ENCODE measurements at places on chromosomes 6 and 20.

DNA sequence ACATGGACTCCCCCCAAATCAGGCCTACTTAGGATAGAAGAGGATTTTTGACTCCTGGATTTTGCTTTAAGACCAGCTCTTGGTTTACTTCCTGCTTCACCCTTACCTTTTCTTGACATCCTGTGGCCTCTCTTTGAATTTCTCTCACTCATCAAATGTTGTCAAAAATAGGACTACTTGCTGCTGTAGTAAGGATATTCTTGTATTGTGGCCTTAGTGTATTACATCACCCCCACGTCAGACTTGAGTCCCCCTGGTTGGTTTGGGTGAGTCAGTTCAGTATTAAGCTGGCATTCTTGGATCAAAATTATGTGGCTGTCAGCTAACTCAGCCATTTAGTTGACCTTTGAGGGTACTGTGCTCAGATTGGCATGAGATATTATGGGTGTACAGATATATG is 1.1 kb downstream of the TPX2 start:
- no peak for DNase-seq

GRCh38 chr6:159535656-159536350 is 157.2 kb downstream of the SOD2 start:
- no peak for DNase-seq

DNA sequence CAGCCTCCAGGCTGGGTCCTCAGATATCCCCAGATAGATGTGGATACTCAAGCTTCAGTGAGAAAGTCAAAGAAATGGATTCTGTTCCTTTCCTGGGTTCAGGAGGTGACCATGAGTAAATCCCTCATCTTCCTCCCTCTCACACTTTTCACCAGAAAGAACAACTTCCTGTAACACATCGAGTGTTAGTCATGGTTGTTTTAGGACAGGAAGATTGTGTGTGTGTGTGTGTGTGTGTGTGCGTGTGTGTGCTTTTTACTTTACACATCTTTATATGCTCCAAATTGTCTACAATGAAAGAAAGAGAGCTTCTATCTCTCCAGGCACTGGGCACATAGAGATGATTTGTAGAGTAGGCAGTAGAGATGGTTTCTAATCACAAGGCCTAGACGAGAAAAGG is 139.9 kb downstream of the TBXT start:
- no peak for DNase-seq

GRCh38 chr20:63378626-63379025 is 17.5 kb upstream of the CHRNA4 start:
- no peak for DNase-seq

DNA sequence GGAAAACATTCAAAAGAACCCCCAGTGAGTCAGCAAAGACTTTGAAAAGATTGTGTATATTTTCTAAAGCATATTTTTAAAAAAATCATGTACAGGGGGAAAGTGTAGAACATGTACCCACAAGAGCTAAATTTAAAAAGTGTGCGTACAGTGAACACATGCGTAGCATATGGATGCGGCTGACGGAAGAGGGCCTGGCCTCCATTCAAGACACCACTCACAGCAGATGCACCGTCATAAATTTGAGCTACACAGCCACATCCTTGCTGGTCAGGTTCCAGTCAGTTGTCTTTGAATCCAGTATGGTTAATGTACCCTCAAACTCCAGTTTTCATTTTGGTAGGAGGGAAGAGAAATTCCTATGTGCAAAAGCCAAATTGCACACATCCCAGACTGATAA is 54.3 kb upstream of the SPACA1 start:
- DNase-seq = no peak

GRCh38 chr6:112286010-112286409 is 31.6 kb upstream of the LAMA4 start:
- no peak for DNase-seq

GRCh38 chr6:56693246-56693607 is 50.5 kb upstream of the DST start:
- no peak for DNase-seq

GRCh38 chr6:36033935-36034334 is 6.3 kb downstream of the MAPK14 start:
- no peak for DNase-seq

GRCh38 chr6:154532426-154532825 is 21.9 kb upstream of the CNKSR3 start:
- DNase-seq = no peak

- DNase-seq = no peak
Observed at GRCh38 chr20:18647777-18648176, 59.9 kb downstream of the DTD1 start.

- no peak for DNase-seq
Observed at GRCh38 chr6:136016228-136017225, 165.0 kb downstream of the PDE7B start.

DNA sequence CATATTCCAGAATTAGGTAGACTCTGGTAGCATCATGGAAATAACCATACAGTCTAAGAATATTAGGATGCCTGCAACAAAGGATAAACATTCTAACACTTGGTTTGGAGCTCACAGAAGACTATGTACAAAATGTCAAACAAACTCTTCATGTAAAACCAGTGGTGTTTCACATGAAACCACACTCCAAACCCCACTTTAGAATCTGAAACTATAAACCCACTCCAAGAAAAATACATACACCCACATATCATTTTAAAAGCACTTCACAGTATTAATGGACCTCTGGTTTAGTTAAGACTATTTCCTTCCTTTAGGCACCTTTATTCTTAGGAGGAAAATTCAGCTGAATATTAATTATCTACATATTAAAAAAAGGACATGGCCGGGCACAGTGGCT is 10.5 kb downstream of the AURKA start:
- no peak for DNase-seq

DNA sequence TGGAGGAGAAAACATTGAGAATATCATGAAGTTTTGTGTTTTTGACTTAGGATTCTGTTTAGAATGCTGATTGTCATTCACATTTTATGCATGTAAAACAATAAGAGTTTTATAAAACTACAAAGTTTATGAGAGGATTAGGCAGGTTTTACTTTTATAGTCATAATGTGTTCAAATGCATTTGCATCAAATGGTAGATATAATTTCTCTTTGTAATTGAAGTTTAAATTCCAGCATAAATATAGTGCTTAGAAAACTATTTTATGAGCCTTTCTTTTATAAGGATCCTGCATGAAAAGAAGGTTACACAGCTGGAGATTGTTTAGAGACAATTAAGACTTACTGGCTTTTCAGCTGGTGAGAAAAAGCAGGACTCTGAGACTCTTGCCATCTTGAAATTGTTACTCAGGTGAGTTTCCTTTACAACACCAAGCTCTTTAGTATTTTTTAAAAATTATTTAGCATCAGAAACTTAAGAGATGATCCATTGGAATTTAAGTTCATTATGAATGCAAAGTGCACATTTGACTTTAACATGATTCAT is 157.1 kb upstream of the MAN1A1 start:
- no peak for DNase-seq

GRCh38 chr20:13638162-13638495 is 603 bp downstream of the TASP1 start:
- no peak for DNase-seq

DNA sequence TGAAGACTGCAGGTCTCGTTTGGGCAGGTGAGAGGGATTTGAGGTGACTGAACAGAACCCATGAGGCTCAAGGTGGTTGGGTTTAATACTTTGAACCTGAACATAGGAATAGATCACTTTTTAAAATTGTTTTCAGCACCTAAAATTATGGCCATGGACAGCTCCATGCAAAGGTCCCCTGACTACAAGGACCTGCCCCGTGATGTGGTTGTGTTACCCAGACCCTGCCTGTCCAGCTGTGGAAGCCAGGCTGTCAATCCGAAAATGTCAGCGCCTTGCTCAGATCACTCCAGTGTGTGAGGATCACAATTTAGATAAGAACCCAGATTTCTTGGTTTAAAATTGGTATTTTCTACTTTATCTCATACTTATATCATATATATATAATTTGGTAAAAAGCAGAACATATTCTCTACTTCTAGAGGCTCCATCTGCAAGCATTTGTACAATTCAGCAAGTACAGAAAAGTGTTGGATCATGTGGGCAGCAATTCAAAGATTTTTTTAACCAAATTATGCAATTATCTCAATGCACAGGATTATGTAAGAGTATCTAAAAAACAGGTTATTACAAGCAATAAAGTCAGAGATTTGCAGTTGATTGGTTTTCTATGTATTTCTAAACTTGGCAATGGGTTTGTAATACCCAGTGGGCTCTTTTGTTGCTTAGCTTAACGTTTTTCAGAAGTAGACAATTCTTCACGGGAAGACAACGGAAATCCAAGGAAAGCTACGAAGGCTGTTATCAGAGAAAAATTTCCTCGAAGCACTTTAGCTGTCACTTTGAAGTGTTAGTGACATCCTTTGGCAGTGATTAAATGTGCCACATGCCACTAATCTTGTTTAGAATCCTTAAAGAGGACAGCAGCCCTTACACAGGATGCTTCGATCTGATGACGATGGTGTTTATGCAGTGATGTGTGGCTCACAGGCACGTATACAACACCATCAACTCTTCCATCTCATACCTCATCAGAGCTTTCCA is 24.1 kb upstream of the RPS6KA2 start:
- DNase-seq = no peak

DNA sequence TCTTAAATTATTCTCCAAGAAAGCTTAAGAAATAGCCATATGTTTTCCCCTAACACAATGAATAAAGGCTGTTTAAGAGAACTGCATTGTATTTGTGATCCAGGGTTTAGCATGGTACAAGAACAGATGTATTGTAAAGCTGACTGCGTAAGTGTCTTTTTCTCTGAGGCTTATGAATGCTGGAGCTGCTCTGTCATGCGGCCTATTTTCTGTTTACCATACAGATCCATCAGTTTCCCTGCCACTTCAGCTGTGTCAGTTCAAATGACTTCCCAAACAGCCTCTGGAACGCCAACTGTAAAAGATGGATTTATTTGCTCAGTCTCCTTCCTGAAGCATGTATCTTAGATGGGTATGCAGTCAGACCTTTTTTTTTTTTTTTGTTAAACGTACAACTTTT is 419.3 kb upstream of the HS3ST5 start:
- no peak for DNase-seq

GRCh38 chr6:98839781-98840361 is 5.5 kb downstream of the POU3F2 start:
- no peak for DNase-seq
